ENCODE measurements at places on chromosomes 3 and 15. TPM values are rescaled to one million over a fixed set of nuclear protein-coding genes. Genes with fewer than 3 reads are reported as not detected.

The GOLGA8S gene
- 0.15 TPM for total RNA-seq

The GOLGA8N gene
- total RNA-seq = 4.1 TPM

The TF gene
- total RNA-seq = 9.5 TPM

The RETNLB gene
- not detected for total RNA-seq

Measured in Panc1 (cell line).